Vagina (tissue), 2 donors: ENCODE measurements at places on chromosomes 1 and 21.
A peak's percentile ranks its signal among the peaks of the same experiment; 100 is the strongest.

DNA sequence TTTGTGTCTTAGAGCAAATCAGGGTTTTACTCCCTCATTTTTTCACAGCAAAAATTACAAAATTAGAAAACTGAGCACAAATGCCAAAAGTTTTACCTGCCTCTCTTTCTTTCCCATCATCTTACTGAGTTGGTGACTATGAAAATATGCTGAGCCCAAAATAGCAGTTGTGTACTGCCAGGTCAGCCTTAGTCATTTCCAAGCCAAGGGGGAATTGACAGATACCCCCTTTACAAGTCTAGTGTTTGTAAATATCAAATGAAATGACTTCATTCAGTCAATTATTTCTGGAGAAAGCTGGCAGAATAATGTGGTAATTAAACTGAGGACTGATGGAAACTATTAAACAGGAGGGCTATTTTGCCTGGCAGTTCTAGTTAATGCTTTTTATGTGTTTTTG lies 11.4 kb upstream of the GORAB start:
- no peak for DNase-seq

DNA sequence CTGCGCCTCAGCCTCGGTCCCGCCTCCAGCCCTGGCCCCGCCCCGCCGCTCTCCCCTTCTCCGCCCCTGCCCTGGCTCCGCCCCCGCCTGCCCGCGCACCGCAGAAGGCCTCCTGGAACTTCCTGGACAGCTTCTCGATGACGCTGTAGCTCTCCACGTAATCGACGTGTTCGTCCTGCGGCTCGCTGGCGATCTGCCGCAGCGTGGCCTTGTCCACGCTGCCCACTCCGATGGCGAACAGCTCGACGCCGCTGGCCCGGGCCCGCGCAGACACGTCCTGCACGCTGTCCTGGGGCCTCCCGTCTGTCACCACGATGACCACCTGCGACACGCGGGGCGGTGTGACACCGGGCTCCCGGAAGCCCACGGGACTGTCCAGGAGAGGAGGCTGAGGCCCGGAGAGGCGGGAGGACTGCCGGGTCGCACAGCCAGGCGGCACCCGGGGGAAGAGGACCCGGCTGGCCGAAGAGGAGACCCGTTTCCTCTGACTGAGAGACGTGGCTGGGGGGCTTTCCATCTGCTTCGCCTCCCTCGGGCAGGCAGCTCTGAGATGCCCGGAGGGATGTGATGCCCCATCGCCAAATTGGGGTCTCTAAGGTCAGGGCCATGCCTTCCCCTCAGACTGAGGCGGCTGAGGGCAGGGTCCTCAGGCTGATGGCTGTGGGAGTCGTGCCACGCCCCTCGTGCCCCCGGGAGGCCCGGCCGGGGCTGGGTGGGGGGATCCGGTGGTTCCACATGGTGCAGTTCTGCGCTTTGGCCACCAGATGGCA lies 4.6 kb downstream of the MATN1 start:
- peak; percentile 99 for DNase-seq

GRCh38 chr21:42228709-42229220 lies 9.8 kb downstream of the ABCG1 start:
- no peak for DNase-seq

DNA sequence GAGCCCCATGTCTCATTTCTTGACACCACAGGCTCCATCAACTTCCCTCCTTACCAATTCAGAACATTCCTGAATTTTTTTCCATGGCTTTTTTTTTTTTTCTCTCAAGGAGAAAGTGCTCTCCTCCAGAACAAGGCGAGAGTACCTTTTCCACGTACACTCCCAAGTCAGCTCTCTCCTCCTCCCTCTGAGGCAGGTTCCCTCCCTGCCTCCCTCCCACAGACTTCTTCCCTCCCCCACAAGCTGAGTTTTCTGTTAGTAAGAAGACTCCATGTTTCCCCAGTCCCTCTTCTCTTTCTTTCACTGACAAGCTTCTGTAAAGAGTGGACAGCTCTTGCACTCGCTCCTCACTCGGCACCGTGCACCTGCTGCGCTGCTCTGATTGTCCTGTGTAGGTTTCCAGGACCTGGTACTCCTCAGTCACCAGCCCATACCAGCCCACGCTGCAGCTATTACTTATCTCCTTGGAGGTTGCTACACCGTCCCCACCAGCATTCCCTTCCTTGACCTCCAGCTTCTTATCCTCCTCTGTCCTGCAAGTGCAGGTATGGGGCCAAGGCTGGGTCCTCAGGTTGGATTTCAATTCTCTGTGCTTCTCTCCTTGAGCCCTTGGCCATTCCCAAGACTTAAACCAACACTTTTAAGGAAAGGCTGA lies 3.8 kb downstream of the TRAF5 start:
- no peak for DNase-seq

DNA sequence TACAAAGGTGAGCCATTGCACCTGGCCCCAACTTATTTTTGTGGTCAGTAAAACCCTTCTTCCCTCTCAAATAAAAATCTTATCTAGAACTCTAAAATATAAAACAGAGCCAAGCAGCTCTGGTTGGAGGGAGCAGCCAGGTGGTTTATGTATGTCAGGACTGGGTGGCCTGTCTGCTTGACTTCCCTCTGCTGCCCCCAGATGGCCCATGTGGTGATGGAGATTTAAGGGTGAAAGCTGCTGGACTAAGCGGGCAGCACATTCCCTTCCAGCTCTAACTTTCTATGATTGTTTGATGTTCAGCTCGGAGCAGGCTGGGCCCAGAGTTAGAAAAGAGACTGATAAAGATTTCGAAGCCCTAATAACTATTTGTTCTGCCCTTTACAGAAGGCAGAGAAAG lies 11.9 kb upstream of the PAQR6 start:
- DNase-seq = no peak

DNA sequence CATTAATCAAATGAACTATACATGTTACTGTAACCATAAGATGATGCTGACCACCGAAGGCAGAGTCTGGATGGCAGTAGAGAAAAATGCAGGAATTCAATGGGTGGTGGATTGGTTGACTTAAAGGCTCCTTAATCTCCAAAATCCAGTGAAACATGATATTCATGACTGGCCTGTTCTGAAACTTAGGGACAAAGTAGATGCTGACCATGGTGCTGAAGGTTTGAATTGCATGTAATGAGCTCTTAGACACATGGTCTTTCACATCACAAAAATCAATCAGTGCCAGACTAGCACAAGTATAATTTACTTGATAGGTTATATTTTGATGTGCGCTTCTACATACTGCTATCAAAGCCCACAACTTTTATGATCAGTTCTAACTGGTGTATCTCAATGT lies 30.9 kb upstream of the NTMT2 start:
- DNase-seq = no peak

DNA sequence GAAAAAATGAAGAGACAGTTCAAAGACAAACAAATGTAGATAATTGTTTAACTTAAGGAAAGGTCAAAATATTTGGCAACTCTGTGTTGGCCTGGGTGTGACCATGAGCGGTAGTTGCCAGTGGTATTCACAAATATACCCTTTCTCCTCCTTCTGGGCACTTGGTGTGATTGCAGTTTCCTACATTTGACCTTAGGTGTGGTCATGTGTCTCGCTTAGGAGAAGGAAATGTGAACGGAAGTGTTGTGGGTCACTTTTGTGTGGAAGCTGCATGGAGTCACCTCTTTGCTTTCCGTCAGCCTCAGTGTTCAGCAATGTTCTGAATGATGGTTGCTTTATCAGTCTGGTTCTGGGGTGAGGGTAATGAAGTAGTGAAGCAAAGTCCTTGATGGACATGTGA lies 3.4 kb upstream of the PCSK9 start:
- DNase-seq = no peak

DNA sequence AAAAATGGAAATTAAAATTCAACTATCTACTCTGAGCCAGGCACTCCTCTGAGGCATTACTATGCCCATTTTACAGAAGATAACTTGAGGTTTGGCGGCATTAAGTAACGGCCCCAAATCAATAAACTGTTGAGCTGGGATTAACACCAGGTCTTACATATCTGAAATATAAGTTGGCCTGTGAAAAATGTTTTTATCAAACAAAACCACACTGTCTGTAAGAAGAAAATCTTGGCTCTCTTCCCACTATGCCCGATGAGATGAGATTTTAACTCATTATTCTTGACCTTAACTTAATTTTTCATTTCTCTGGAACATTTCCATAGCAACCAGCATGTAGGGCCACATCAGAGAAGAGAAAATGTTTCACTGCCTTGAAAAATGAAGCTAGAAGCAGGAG lies 21.8 kb downstream of the RC3H1 start:
- DNase-seq = no peak

- no peak for DNase-seq
Observed at GRCh38 chr1:82486969-82487368, 686.2 kb downstream of the ADGRL2 start.

GRCh38 chr1:53088616-53089300 lies 26.7 kb downstream of the PODN start:
- no peak for DNase-seq

GRCh38 chr21:28356422-28356821 lies 636.3 kb downstream of the LTN1 start:
- DNase-seq = no peak

DNA sequence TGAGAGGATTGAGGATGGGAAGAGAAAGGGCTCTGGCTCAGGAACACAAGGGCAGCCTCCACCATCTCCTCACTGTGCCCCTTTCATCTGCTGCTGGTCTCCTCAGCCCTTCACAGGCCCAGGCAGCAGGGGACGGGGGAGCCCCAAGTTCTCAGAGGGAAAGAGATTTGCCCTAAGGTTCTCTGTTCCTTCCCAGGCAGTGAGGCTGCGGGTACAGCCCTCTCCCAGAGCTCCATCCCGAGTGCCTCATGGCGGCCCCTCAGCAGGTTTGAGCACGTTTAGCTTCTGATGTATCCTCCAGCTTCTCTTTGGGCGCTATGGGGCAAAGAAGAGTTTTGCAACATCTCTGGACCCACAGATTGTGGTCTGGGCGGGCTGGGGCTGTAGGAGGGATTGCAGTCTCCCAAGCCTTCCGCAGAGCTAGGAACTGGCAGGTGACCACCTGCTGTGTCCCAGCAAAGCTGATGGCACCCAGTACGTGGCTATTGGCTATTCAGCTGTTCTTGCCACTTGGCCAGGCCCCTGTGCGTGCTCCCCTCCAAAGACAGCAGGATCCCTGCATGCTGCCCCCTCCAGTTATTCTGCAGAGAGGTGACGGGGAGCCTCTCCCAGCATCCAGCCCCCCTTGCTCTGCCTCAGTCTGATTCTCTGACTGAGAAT lies 10.1 kb downstream of the DISP3 start:
- DNase-seq = no peak

DNA sequence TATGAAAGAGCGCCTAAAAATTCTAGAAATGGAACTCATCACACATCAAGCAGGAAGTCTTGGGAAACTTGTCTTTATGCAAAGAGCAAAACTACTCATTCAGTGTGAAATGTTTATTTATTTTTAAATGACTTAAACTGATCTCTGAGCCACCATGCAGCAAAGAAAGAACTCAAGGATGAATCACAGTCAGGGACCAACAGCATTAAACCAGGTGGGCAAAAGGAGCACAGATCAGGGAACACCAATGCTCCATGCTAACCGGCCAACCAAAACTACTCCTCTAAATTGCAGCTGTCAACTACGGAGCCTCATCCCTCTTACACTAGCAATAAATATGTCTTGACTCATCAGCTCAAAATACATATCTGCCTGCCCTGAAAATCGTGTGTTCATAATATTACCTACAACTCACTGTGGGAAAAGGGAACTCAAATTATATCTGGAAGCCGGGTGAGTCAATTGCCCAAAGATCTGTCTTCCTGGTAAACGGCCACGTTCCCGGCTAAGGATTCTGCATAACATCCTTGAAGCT lies 129.2 kb downstream of the PTPN14 start:
- no peak for DNase-seq

- no peak for DNase-seq
Observed at GRCh38 chr1:218611916-218612585, 266.9 kb downstream of the TGFB2 start.

- peak; percentile 96 for DNase-seq
Observed at GRCh38 chr1:9242338-9242969, 7.9 kb downstream of the H6PD start.

DNA sequence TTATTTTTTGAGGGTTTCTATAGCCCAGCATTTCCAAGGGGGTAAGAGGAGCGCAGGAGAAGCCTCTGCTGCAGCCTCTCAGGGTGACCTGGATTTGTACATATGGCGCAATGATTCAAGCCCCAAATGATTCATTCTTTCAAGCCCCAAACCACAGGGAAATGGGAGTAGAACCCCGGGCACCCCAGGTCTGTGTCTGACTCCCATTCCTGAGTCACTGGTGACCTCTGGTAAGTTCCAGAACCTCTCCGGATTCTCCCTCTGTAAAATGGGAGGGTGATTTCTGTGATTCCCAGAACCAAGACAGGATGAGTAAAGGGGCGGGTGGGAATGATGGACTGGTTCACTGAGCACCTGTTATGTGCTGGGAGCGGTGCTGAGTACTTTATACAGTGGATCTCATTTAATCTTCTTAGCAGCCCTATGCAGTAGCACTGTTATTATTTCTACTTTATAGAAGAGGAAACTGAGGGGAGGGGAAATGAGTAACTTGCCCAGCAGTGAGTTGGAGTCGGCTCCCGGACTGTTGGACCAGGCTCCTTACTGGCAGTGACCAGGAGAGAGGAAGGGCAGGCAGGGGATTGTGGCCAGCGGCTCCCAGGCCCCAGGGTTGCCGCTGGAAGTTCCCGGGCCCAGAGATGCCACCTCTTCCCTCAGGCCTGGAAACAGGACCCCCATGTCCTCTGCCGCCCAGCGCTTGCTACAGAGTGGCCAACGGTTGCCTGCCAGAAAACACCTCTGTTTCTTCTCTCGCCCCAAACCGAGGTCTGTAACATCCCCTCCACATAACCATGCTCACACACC lies 20.3 kb upstream of the SLC26A9 start:
- DNase-seq = no peak
